NCI-H1436 (cell line): ENCODE measurements at places on chromosomes 12 and 14.

- DNase-seq, result no peak
Measured at GRCh38 chr14:58280954-58281787, 17.2 kb upstream of the ARID4A start.

DNA sequence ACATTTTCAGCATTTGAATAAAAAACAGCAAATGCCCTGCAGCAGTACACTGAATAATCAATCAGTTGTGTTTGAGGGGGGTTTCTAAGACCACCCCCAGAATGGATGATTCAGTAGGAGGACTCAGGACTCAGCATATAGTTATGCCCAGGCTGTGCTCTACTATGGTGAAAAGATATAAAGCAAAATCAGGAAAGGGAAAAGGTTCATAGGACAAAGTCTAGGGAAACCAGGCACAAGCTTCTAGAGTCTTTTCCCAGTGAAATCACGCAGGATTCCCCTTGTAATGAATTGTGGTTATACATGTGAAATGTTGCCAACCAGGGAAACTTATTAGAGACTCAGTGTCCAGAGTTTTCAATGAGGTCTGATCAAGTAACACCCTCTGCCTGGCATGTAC, 25.0 kb upstream of the SLC17A8 start:
- DNase-seq, result no peak

DNA sequence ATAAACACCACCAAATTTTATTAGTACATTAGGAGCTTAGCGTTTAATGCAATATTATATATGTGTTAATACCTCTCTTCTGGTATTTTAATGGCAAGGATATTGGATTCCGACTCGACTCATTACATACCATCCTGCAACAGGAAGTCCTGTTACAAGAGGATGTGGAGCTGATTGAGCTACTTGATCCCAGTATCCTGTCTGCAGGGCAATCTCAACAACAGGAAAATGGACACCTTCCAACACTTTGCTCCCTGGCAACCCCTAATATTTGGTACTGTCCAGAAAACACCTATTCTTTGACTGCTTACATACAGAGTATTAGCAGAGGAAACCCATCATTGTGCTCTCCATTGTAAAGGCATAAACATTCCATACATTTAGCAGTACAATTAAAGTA, 45.2 kb downstream of the VEZT start:
- DNase-seq, result no peak

- DNase-seq, result no peak
Measured at GRCh38 chr12:108854451-108855283, 2.7 kb downstream of the SSH1 start.

GRCh38 chr14:101062065-101062450, 158.5 kb upstream of the RTL1 start:
- no peak for DNase-seq
